ENCODE measurements at places on chromosomes 12 and 14. TPM values are rescaled to one million over a fixed set of nuclear protein-coding genes. Genes with fewer than 3 reads are reported as not detected.
A peak's percentile ranks its signal among the peaks of the same experiment; 100 is the strongest.

The VDR gene
- total RNA-seq, result 2.5 TPM

The ART4 gene
- 2.7 TPM for total RNA-seq

The GNG2 gene
- total RNA-seq, result 15.7 TPM

The AHNAK2 gene
- total RNA-seq, result 277 TPM

The POLR3B gene
- 6.1 TPM for total RNA-seq

The TUBA1C gene
- total RNA-seq, result 129 TPM

The AMHR2 gene
- 0.92 TPM for total RNA-seq

GRCh38 chr12:10369557-10370415 lies 20.1 kb downstream of the KLRK1 start:
- H3K27ac ChIP-seq, result no peak overlapping the region
- H3K27me3 ChIP-seq, result no peaks in the 10 kb centered on the region
- DNase-seq, result no peak
- H3K4me3 ChIP-seq, result no peak overlapping the region

- no peak overlapping the region for H3K4me3 ChIP-seq
- peaks cover 8% of the 10 kb centered on the region for H3K4me1 ChIP-seq
- H3K27me3 ChIP-seq, result no peaks in the 10 kb centered on the region
- DNase-seq, result no peak
- H3K36me3 ChIP-seq, result no peaks in the 10 kb centered on the region
These were observed 240.0 kb downstream of the MDGA2 start for GRCh38 chr14:47435331-47435965.

GRCh38 chr12:27331927-27332324 lies 710 bp upstream of the BMAL2 start:
- peaks cover 29% of the 10 kb centered on the region for H3K4me1 ChIP-seq
- H3K4me3 ChIP-seq, result peak overlapping the region; percentile 90

GRCh38 chr12:127829281-127830064 lies 437.5 kb upstream of the TMEM132C start:
- peak overlapping the region; percentile 57 for H3K27ac ChIP-seq
- DNase-seq, result no peak
- H3K4me1 ChIP-seq, result peaks cover 6% of the 10 kb centered on the region
- H3K36me3 ChIP-seq, result no peaks in the 10 kb centered on the region
- no peaks in the 10 kb centered on the region for H3K27me3 ChIP-seq
- no peak overlapping the region for H3K4me3 ChIP-seq

- no peak overlapping the region for H3K27ac ChIP-seq
- peaks cover 77% of the 10 kb centered on the region for H3K4me1 ChIP-seq
- no peaks in the 10 kb centered on the region for H3K27me3 ChIP-seq
- no peak for DNase-seq
- H3K36me3 ChIP-seq, result no peaks in the 10 kb centered on the region
- no peak overlapping the region for H3K4me3 ChIP-seq
These were observed 22.5 kb downstream of the EML1 start for GRCh38 chr14:99815696-99816095.

GRCh38 chr14:21525571-21525961 lies 580 bp downstream of the SALL2 start:
- no peaks in the 10 kb centered on the region for H3K27me3 ChIP-seq
- H3K36me3 ChIP-seq, result peaks cover 26% of the 10 kb centered on the region
- H3K27ac ChIP-seq, result peak overlapping the region; percentile 83
- H3K4me1 ChIP-seq, result peaks cover 7% of the 10 kb centered on the region
- no peak for DNase-seq
- H3K4me3 ChIP-seq, result peak overlapping the region; percentile 81

- H3K4me1 ChIP-seq, result peaks cover 11% of the 10 kb centered on the region
- H3K27me3 ChIP-seq, result no peaks in the 10 kb centered on the region
- H3K36me3 ChIP-seq, result no peaks in the 10 kb centered on the region
- no peak overlapping the region for H3K4me3 ChIP-seq
- no peak overlapping the region for H3K27ac ChIP-seq
- DNase-seq, result no peak
These were observed 4.6 kb upstream of the RPL6 start for GRCh38 chr12:112413855-112414625.

GRCh38 chr12:69679119-69679518 lies 20.0 kb downstream of the BEST3 start:
- DNase-seq, result no peak
- no peaks in the 10 kb centered on the region for H3K36me3 ChIP-seq
- H3K27me3 ChIP-seq, result no peaks in the 10 kb centered on the region
- no peak overlapping the region for H3K27ac ChIP-seq
- H3K4me3 ChIP-seq, result no peak overlapping the region

DNA sequence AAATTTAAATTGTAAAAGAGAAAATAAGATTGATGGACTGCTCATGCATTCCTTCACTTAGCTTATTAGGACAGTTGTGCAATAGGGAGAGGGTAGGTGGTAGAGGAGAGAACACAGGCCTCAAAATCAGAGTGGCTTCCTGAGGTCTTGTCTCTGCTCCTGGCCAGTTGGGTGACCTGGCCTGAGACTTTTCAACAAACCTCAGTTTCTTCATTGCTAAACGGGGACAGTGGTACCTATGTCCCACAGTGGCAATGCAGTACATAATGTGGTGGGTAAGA lies 2.6 kb downstream of the MAP3K12 start:
- no peak for DNase-seq
- H3K4me3 ChIP-seq, result no peak overlapping the region
- H3K4me1 ChIP-seq, result peaks cover 79% of the 10 kb centered on the region
- no peaks in the 10 kb centered on the region for H3K36me3 ChIP-seq
- H3K27ac ChIP-seq, result peak overlapping the region; percentile 97

DNA sequence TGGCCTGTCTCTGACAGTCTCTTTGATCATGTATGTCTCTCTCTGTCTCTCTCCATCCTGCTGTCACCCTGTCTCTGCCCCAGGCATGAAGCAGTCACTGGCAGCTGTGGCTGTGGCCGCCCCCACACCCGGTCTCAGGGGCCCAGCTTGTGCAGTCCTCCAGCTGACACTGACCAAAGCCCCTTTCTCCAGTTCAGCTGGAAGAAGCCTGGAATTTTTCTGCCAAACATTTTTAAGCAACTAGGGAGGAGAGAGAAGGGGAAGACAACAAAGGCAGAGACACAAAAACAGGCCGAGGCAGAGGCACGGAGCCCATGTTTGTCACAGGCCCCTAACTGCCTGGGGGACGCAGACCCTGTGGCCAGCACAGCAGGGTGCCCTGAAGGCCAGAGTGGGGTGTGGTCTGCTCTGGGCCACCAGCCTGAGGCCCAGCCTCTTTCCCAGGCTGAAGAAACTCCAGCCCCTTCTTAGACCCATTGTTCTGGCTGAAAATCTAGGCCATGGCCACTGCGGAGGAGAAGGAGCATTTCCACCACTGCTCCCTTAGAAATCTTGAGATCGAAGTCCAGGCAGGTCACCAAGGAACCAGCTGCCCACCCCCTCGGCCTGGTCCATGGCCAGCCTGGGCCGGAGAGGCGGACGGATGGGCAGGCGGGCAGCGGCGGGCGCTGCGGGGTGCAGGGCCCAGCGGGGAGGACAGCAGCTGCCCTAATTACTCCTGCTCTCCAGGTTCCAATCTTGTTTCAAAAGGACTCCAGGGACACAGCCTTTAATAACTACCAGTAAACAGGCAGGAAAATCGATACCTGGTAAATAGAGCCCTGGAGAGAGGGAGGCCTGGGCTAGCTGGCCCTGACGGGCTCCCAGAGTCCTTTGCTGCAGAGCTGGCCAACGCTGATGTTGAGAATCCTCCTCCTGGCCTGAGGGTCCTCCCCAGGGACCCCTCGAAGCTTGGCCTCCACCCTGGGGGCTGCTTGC lies 14.9 kb downstream of the DTX1 start:
- DNase-seq, result no peak
- peaks cover 8% of the 10 kb centered on the region for H3K4me1 ChIP-seq
- peak overlapping the region; percentile 51 for H3K27ac ChIP-seq

DNA sequence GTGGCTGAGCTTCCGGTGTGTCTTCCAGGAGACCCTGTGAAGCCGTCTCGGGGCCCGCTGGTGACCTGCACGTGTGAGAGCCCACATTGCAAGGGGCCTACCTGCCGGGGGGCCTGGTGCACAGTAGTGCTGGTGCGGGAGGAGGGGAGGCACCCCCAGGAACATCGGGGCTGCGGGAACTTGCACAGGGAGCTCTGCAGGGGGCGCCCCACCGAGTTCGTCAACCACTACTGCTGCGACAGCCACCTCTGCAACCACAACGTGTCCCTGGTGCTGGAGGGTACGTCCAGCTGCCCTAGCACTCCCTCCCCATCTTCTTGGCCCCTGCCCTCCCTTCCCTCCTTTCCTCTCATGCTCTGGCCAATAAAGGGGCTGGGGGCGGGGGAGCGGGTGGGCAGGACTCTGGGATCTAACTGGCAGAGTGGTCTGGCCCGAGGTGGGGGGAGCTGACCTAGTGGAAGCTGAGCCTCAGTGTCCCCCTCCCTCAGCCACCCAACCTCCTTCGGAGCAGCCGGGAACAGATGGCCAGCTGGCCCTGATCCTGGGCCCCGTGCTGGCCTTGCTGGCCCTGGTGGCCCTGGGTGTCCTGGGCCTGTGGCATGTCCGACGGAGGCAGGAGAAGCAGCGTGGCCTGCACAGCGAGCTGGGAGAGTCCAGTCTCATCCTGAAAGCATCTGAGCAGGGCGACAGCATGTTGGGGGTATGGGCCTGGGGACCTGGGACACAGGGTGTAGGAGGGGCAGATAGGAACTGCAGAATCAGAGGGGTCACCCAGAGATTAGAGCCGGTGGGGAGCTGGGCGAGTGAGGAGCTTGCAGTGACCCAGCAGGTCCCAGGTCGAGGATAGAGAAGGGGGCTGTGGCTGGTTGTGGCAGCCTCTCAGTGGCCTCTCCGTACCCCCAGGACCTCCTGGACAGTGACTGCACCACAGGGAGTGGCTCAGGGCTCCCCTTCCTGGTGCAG lies 6.0 kb downstream of the ACVRL1 start:
- no peaks in the 10 kb centered on the region for H3K36me3 ChIP-seq
- peaks cover 42% of the 10 kb centered on the region for H3K4me1 ChIP-seq
- no peaks in the 10 kb centered on the region for H3K27me3 ChIP-seq
- no peak overlapping the region for H3K4me3 ChIP-seq

DNA sequence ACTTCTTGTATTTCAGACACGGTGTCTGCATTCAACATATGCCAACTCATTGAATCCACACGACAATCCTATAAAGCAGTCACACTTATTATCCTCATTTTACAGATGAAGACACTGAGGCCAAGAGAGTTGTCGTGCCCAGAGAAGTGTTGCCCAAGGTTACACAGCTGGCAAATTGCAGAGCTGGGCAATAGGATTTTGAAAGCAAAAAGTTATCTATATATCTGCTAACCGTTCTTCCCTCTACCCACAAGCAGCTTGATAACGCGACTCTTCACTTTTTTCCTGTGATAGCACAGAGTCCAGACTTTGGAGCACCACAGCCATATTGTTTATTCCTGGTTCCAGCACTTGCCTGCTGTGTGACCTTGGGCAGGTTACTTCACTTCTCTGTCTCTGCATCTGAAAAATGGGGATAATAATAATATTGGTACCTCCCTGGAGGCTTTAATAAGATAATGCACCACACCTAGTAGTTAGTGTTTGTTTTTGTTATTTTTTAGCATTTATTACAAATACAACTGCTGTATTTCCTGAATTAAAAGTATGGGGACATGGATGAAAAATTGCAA lies 82.2 kb downstream of the CHST11 start:
- DNase-seq, result no peak
- no peaks in the 10 kb centered on the region for H3K27me3 ChIP-seq
- H3K36me3 ChIP-seq, result no peaks in the 10 kb centered on the region
- H3K27ac ChIP-seq, result no peak overlapping the region

- H3K27ac ChIP-seq, result no peak overlapping the region
- H3K27me3 ChIP-seq, result no peaks in the 10 kb centered on the region
- no peaks in the 10 kb centered on the region for H3K4me1 ChIP-seq
- no peaks in the 10 kb centered on the region for H3K36me3 ChIP-seq
- DNase-seq, result no peak
These were observed 164.8 kb downstream of the SNAPC1 start for GRCh38 chr14:61927060-61927459.

DNA sequence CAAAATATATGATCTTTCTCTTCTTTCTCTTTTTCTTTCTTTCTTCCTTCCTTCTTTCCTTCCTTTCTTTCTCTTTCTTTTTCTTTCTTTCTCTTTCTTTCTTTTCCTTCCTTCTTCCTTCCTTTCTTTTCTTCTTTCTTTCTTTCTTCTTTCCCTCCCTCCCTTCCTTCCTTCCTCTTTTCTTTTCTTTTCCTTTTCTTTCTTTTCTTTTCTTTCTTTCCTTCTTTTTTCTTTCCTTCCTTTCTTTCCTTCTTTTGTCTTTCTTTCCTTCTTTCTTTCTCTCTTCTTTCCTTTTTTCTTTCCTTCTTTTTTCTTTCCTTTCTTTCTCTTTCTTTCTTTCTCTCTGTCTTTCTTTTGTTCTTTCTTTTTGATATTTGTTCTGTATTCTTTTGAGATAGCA lies 1356.0 kb upstream of the SEL1L start:
- no peak overlapping the region for H3K27ac ChIP-seq
- H3K36me3 ChIP-seq, result no peaks in the 10 kb centered on the region
- DNase-seq, result no peak
- H3K4me1 ChIP-seq, result no peaks in the 10 kb centered on the region

GRCh38 chr12:51976376-51977160 lies 25.1 kb downstream of the ACVR1B start:
- H3K36me3 ChIP-seq, result peaks cover 26% of the 10 kb centered on the region
- H3K27ac ChIP-seq, result no peak overlapping the region
- H3K4me3 ChIP-seq, result no peak overlapping the region
- no peaks in the 10 kb centered on the region for H3K27me3 ChIP-seq
- peaks cover 44% of the 10 kb centered on the region for H3K4me1 ChIP-seq

GRCh38 chr12:114013575-114014345 lies 47.6 kb upstream of the RBM19 start:
- no peaks in the 10 kb centered on the region for H3K36me3 ChIP-seq
- H3K4me1 ChIP-seq, result peaks cover 12% of the 10 kb centered on the region
- H3K4me3 ChIP-seq, result no peak overlapping the region

DNA sequence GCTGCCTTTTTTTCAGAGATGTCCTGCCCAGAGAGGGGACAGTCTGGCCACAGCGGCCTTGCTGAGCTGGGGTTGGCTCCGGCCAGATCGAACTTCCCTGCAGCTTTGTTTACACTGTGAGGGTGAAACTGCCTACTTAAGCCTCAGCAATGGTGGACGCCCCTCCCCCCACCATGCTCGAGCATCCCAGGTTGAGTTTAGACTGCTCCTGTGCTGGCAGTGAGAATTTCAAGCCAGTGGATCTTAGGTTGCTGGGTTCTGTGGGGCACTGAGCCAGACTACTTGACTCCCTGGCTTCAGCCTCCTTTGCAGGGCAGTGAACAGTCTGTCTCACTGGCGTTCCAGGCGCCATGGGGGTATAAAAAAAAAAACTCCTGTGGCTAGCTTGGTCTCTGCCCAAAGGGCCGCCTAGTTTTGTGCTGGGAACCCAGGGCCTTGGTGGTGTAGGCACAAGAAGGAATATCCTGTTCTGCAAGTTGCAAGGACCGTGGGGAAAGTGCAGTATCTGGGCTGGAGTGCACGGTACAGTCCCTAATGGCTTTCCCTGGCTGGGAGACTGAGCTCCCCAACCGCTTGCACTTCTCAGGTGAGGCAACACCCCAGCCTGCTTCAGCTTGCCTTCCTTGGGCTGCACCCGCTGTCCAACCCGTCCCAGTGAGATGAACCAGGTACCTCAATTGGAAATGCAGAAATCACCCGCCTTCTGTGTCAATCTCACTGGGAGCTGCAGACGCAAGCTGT lies 79.1 kb downstream of the LRIG3 start:
- no peak overlapping the region for H3K27ac ChIP-seq
- no peaks in the 10 kb centered on the region for H3K4me1 ChIP-seq

Data from esophagus muscularis mucosa (tissue), 4 donors.